ENCODE measurements at places on chromosomes 3 and 15. TPM values are rescaled to one million over a fixed set of nuclear protein-coding genes. Genes with fewer than 3 reads are reported as not detected.

- no peaks in the 10 kb centered on the region for H3K27me3 ChIP-seq
- H3K4me3 ChIP-seq: no peak overlapping the region
- H3K4me1 ChIP-seq: no peaks in the 10 kb centered on the region
- no peak overlapping the region for H3K27ac ChIP-seq
These were observed 9.8 kb downstream of the P2RY14 start for GRCh38 chr3:151268267-151269235.

DNA sequence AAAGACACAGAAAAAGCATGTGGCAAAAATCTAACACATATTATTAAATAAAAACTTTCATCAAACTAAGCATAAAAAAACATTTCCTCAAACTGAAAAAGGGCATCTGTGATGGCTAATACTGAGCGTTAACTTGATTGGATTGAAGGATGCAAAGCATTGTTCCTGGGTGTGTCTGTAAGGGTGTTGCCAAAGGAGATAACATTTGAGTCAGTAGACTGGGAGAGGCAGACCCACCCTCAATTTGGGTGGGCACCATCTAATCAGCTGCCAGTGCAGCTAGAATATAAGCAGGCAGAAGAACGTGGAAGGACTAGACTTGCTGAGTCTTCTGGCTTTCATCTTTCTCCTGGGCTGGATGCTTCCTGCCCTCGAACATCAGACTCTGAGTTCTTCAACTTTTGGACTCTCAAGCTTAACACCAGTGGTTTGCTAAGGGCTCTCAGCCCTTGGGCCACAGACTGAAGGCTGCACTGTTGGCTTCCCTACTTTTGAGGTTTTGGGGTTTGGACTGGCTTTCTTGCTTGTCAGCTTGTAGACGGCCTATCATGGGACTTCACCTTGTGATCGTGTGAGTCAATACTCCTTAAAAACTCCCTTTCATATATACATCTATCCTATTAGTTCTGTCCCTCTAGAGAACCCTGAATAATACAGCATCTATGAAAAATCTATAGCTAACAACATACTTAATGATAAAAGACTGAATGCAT is 45.4 kb downstream of the DAZL start:
- no peak overlapping the region for H3K27ac ChIP-seq
- H3K4me1 ChIP-seq: no peaks in the 10 kb centered on the region
- no peaks in the 10 kb centered on the region for H3K36me3 ChIP-seq
- H3K27me3 ChIP-seq: no peaks in the 10 kb centered on the region
- no peak overlapping the region for H3K4me3 ChIP-seq

The GOLGA8S gene
- total RNA-seq: 0.68 TPM

DNA sequence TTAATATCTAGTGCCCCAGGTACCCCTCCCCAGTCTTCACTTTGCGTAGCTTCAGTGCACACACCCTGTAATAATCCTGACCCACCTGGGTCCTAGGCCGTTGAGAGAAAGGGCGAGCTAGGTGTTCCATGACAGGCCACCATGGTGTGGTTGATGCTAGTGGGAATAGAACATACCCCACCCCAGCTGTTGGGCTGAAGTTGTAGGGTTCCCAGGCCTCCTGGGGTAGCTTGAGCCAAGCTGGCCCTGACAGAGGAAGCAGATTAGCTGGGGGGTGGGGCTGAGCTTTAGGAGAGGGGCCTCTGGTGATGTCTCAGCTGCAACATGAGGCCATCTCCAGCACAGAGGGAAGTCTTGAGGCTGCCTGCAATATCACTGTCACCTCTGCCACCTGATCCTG is 40.5 kb downstream of the RAB11A start:
- no peak for DNase-seq
- H3K27me3 ChIP-seq: no peaks in the 10 kb centered on the region
- H3K27ac ChIP-seq: no peak overlapping the region
- H3K4me1 ChIP-seq: no peaks in the 10 kb centered on the region
- H3K36me3 ChIP-seq: no peaks in the 10 kb centered on the region

GRCh38 chr3:72380193-72380592 is 468.1 kb downstream of the SHQ1 start:
- H3K4me3 ChIP-seq: no peak overlapping the region
- no peak overlapping the region for H3K27ac ChIP-seq
- no peak for DNase-seq
- H3K36me3 ChIP-seq: no peaks in the 10 kb centered on the region

DNA sequence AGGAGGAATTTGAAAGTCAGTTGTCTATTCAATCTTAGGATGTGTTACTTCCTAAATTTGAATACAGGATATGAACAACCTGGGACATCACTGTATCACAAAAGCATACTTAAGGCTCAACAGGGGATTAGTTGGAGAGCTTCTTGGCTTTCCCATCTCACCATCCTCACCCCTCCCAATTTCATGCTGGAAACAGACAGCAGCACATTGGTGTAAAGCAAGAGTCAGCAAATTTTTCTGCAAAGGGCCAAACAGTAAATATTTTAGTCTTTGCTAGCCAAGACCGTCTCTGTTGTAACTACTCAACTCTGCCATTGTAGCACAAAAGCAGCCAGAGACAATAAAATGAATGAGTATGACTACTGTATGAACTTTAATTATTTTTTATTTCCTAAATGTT is 94.9 kb downstream of the ERC2 start:
- no peak overlapping the region for H3K27ac ChIP-seq
- peaks cover 3% of the 10 kb centered on the region for H3K4me1 ChIP-seq
- no peak for DNase-seq
- H3K36me3 ChIP-seq: no peaks in the 10 kb centered on the region

The PRC1 gene
- total RNA-seq: 6.6 TPM

The CFAP20DC gene
- 0.10 TPM for total RNA-seq

The SLC12A8 gene
- total RNA-seq: 11.5 TPM

- H3K27ac ChIP-seq: no peak overlapping the region
- H3K4me1 ChIP-seq: peaks cover 12% of the 10 kb centered on the region
- H3K4me3 ChIP-seq: no peak overlapping the region
- no peak for DNase-seq
These were observed 42.9 kb downstream of the PCSK6 start for GRCh38 chr15:101446518-101447167.

- no peaks in the 10 kb centered on the region for H3K36me3 ChIP-seq
- DNase-seq: no peak
- H3K4me3 ChIP-seq: no peak overlapping the region
- no peak overlapping the region for H3K27ac ChIP-seq
- H3K4me1 ChIP-seq: no peaks in the 10 kb centered on the region
- H3K27me3 ChIP-seq: no peaks in the 10 kb centered on the region
These were observed 104.2 kb upstream of the THRB start for GRCh38 chr3:24598695-24599470.

GRCh38 chr15:79956354-79956939 is 14.5 kb downstream of the BCL2A1 start:
- H3K27ac ChIP-seq: no peak overlapping the region
- DNase-seq: no peak
- H3K4me1 ChIP-seq: no peaks in the 10 kb centered on the region
- H3K4me3 ChIP-seq: no peak overlapping the region
- no peaks in the 10 kb centered on the region for H3K36me3 ChIP-seq

GRCh38 chr3:53377794-53378193 is 30.5 kb upstream of the DCP1A start:
- no peak overlapping the region for H3K4me3 ChIP-seq
- H3K4me1 ChIP-seq: no peaks in the 10 kb centered on the region
- no peak for DNase-seq
- H3K27me3 ChIP-seq: no peaks in the 10 kb centered on the region

GRCh38 chr3:29764603-29765254 is 483.9 kb downstream of the RBMS3 start:
- H3K36me3 ChIP-seq: no peaks in the 10 kb centered on the region
- no peak overlapping the region for H3K27ac ChIP-seq
- DNase-seq: peak; percentile 15
- H3K4me1 ChIP-seq: no peaks in the 10 kb centered on the region
- H3K27me3 ChIP-seq: no peaks in the 10 kb centered on the region

DNA sequence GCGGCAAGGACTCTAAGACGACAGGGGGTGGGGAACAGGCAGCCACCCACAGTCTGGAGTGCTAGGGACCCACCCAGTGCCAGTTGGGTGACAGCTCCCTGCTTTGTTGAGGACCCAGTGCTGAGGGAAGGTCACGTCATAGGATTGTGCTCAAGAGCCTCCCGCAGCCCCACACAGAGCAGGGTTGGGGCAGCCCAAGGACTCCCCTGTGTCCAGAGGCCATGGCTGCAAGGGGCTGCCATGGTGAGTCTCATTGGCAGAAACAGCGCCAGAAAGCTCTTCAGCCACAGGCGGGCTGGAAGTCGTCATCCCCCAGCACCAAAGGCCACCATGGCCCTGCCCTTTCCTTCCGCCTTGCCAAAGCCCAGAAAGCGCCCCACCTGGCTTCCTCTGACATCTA is 37.0 kb upstream of the PLXNA1 start:
- no peak overlapping the region for H3K27ac ChIP-seq
- no peaks in the 10 kb centered on the region for H3K27me3 ChIP-seq
- no peaks in the 10 kb centered on the region for H3K4me1 ChIP-seq
- H3K4me3 ChIP-seq: no peak overlapping the region
- no peak for DNase-seq

GRCh38 chr3:188964957-188965356 is 206.8 kb upstream of the TPRG1 start:
- no peak overlapping the region for H3K27ac ChIP-seq
- H3K36me3 ChIP-seq: no peaks in the 10 kb centered on the region
- no peak overlapping the region for H3K4me3 ChIP-seq
- no peaks in the 10 kb centered on the region for H3K27me3 ChIP-seq
- H3K4me1 ChIP-seq: no peaks in the 10 kb centered on the region
- no peak for DNase-seq

- no peaks in the 10 kb centered on the region for H3K27me3 ChIP-seq
- H3K4me3 ChIP-seq: no peak overlapping the region
- H3K4me1 ChIP-seq: peaks cover 11% of the 10 kb centered on the region
- no peaks in the 10 kb centered on the region for H3K36me3 ChIP-seq
- DNase-seq: no peak
- H3K27ac ChIP-seq: no peak overlapping the region
These were observed 89.4 kb downstream of the RFTN1 start for GRCh38 chr3:16423947-16424673.

- H3K27me3 ChIP-seq: no peaks in the 10 kb centered on the region
- peak; percentile 79 for DNase-seq
- peak overlapping the region; percentile 72 for H3K4me3 ChIP-seq
- H3K27ac ChIP-seq: peak overlapping the region; percentile 76
- no peaks in the 10 kb centered on the region for H3K36me3 ChIP-seq
These were observed 175.7 kb downstream of the KLHL25 start for GRCh38 chr15:85618956-85619491.

GRCh38 chr3:21435871-21436270 is 315.1 kb downstream of the ZNF385D start:
- DNase-seq: no peak
- no peak overlapping the region for H3K4me3 ChIP-seq
- no peak overlapping the region for H3K27ac ChIP-seq
- no peaks in the 10 kb centered on the region for H3K36me3 ChIP-seq

DNA sequence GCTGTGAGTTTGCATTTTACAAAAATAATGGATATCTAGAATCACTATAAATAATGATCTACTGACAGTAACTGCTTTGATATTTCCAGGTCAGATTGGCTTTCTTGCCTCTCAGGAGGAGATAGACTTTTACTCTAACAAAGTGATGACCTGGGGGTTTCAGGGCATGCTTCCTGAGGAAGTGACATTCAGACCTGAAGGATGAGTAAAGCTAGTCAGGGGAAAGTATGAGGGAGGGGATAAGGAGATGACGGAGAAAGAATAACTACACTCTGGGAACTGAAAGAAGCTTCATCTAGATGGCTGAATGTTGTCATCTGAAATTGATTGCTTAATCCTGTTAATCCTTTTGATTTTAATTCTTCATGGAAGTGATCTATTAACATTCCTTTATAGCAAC is 32.2 kb downstream of the ARMC8 start:
- no peaks in the 10 kb centered on the region for H3K4me1 ChIP-seq
- H3K4me3 ChIP-seq: no peak overlapping the region

- H3K27ac ChIP-seq: no peak overlapping the region
- DNase-seq: no peak
These were observed 68.6 kb upstream of the ATP13A3 start for GRCh38 chr3:194555175-194556062.

DNA sequence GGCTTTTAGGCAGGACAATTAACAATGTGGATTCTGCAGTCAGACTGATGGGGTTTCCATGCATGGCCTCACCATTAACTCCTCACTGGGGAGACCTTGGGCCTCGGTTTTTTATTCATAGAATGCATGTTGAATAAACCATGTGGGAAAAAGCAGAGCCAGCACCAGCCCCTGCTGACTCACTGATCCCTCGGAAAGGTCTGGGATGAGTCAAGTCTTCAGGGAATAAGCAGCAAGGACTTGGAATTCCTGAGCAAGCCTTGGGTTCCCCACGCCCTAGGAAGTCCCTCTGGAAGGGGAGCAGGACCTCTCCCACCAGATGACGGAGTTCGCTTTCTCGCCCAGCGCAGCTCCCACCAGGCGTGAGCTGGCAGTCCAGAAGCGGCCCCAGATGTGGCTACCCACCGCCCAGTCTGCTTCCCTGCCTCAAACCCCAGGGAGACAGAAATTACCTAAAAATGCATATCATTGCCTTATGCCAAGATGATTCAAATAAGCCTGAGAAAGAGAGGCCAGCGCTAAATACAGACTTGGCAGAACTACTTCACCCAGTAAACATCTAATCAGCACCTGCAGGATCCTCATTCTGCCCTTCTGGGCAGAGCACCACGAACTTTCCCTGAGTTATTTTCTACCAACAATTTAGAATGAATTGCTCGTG is 45.4 kb downstream of the BTD start:
- H3K36me3 ChIP-seq: no peaks in the 10 kb centered on the region
- H3K4me3 ChIP-seq: no peak overlapping the region
- peak; percentile 69 for DNase-seq
- peak overlapping the region; percentile 24 for H3K27ac ChIP-seq
- H3K27me3 ChIP-seq: no peaks in the 10 kb centered on the region

GRCh38 chr3:128374746-128375445 is 91.8 kb downstream of the DNAJB8 start:
- H3K36me3 ChIP-seq: no peaks in the 10 kb centered on the region
- H3K27me3 ChIP-seq: no peaks in the 10 kb centered on the region
- no peak for DNase-seq
- H3K27ac ChIP-seq: no peak overlapping the region

DNA sequence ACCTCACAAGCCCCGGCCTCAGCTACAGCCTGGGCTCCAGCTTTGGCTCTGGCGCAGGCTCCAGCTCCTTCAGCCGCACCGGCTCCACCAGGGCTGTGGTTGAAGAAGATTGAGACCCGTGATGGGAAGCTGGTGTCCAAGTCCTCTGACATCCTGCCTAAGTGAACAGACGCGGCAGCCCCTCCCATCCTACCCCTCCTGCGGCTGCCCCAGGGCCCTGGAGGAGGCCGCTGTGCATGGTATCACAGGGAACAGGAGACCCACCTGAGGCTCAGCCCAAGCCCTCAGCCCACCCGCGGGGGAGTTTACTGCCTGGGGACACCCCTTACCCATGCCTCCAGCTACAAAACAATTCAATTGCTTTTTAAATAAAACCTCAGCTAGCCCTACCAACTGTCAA is 6.0 kb upstream of the LARP6 start:
- DNase-seq: no peak
- H3K4me1 ChIP-seq: peaks cover 12% of the 10 kb centered on the region
- H3K27me3 ChIP-seq: no peaks in the 10 kb centered on the region

The GOLGA8K gene
- 0.69 TPM for total RNA-seq

Data from ovary (tissue), 10 donors.